Ovary (tissue), 10 donors: ENCODE measurements at places on chromosomes 4 and X. TPM values are rescaled to one million over a fixed set of nuclear protein-coding genes. Genes with fewer than 3 reads are reported as not detected.

The ZXDA gene
- total RNA-seq: 9.1 TPM

The GAGE12F gene
- not detected for total RNA-seq

The ETDB gene
- total RNA-seq: not detected

DNA sequence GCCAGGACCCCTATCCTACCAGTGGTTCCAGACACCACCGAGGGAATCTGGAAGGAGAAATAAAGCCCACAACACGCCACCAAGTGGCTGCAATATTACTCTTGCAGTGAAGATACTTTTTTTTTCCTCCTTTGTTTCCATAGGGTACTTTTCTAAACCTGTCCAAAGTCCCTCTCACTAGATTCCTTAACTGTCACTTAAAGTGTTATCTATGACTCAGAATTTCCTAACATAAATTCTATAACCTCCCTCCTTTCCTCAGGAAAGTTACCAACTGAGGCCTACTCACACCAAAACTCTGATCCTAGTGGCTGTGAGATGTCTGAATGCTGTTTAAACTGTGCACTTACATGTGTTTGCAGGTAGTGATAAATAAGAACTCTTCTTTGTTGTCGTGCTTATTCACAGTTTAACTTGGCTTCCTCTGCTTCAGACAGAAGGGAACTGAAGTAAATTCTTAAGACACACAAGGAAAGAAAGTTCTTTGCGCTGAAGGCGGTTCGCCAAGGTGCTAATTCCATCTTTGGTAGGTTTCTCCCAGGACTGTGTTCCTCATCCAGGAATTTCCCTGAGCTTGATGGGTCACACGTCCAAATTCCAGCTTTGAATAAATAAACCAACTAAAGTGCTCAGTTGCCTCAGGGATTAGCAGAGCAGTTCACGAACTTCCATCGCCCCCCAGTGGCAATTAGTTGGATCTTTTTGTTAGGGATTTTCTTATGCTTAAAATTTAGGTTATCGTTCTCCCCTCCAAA, 10.7 kb upstream of the HCCS start:
- H3K27ac ChIP-seq: no peak overlapping the region
- no peaks in the 10 kb centered on the region for H3K4me1 ChIP-seq
- H3K36me3 ChIP-seq: no peaks in the 10 kb centered on the region
- DNase-seq: no peak
- H3K4me3 ChIP-seq: no peak overlapping the region
- no peaks in the 10 kb centered on the region for H3K27me3 ChIP-seq

DNA sequence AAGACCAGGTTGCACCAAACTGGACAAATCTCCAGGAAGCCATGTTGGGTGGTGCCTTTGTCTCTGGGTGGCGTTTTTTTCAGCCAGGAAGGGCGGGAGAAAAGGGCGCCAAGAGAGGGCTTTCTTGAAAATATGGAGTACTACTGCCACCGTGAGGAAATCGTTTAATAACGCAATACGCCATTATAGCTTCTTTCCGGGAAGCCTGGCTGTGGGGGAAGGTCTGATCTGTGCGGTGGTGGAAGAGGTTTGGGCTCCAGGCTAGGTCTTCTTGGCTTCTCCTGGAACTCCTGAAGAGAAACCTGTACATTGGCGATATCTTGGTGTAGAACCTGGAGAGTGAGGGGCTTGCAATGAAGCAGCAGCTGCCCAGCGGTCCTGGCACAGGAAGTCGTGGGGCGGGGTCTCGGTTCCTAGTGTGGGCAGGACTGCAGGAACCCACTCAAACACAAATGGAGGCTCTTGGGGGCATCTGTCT, 202.7 kb downstream of the OR13H1 start:
- H3K27me3 ChIP-seq: no peaks in the 10 kb centered on the region
- DNase-seq: peak; percentile 88
- no peaks in the 10 kb centered on the region for H3K4me1 ChIP-seq
- peak overlapping the region; percentile 29 for H3K4me3 ChIP-seq
- H3K36me3 ChIP-seq: no peaks in the 10 kb centered on the region
